Skin of body (tissue), 3 donors: ENCODE measurements at places on chromosomes 4 and X. TPM values are rescaled to one million over a fixed set of nuclear protein-coding genes. Genes with fewer than 3 reads are reported as not detected.

Gene AKAP14
- not detected for total RNA-seq

Gene KIAA1210
- 0.10 TPM for total RNA-seq

Gene CXCL5
- total RNA-seq: 0.20 TPM

Gene TCEANC
- 5.3 TPM for total RNA-seq

Gene HPGDS
- total RNA-seq: 9.6 TPM

Gene TCEAL6
- total RNA-seq: not detected

Gene GAGE1
- not detected for total RNA-seq

- no peak for DNase-seq
These were observed 61.0 kb upstream of the NLRP2B start for GRCh38 chrX:57741107-57741506.

DNA sequence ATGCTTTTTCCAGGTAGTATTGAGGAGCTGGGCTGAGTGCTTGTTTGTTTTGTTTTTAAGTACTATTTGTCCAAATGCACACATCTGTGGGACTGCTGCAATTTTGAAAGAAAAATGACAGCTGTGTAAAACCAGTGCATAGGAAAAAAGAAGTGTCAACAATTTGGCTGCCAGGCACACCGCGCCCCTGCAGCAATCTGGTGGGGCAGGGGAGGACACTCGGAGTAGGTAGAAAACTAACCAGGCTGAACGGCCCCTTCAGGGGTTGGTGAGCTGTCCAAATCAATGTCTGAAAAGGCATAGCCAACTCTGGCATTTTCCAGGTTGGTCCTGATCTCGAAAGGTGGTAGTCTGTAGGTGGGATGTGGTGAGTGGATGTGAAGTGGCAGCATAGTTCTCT lies 1.1 kb downstream of the LDOC1 start:
- no peak for DNase-seq

GRCh38 chrX:149372866-149373265 lies 132.2 kb downstream of the IDS start:
- DNase-seq: no peak

GRCh38 chr4:85717847-85718246 lies 242.9 kb downstream of the ARHGAP24 start:
- no peak for DNase-seq

DNA sequence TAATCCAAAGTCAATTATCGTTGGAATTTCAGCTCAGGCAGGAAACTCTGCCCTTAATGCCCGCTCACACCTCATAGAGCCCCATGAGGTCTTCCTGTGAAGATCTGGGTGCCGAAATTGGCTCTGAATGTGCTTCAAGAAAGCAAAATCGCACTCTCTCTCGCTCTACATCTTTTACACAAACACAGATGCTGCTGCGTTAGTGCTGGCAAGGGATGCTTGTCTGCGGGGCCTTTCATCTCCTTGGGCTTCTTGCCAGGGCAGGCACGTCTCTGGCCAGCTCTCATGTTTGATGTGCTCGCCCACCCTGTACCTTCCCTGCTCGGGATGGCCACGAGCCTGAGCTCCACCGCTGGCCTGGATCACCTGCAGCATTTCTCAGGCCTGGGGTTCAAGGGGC lies 66.5 kb downstream of the CLCN4 start:
- no peak for DNase-seq

- peak; percentile 83 for DNase-seq
These were observed 636.6 kb downstream of the FAT4 start for GRCh38 chr4:125951261-125951887.

DNA sequence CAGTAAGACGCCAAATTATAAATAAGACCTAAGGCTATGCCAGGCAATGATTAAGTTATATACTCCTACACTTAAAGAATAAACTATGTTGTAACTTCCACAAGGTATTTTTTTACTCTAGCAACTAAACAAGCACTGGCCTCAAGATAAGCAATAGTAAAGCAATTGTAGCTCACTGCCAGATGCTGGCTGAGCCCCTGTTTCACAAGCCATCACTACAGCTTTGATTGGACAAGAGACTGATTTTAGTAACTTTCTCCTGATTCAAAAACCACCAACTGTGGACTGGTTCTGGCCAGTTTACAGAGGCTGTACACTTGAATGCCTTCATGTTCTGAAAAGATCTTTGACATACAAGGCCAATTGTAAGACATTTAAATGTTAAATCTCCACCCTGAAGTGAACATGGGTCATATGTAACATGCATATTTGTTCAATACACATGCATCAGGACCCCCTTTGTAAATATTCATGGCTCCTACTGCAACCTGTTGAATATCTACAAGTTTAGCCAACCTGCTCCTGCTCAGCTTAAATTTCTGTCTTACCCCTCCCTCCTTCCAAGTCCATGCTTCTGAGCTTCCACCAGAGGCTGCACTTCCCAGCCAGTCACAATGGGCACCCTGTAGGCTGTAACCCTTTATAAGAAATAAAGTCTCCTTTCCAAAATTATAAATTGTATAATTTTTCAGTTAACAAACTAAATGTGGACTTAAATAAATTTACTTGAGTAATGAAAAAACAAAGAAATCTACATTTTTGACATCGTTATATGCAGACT lies 423.6 kb downstream of the ANKRD50 start:
- no peak for DNase-seq

GRCh38 chr4:80253510-80253909 lies 13.0 kb upstream of the FGF5 start:
- no peak for DNase-seq

DNA sequence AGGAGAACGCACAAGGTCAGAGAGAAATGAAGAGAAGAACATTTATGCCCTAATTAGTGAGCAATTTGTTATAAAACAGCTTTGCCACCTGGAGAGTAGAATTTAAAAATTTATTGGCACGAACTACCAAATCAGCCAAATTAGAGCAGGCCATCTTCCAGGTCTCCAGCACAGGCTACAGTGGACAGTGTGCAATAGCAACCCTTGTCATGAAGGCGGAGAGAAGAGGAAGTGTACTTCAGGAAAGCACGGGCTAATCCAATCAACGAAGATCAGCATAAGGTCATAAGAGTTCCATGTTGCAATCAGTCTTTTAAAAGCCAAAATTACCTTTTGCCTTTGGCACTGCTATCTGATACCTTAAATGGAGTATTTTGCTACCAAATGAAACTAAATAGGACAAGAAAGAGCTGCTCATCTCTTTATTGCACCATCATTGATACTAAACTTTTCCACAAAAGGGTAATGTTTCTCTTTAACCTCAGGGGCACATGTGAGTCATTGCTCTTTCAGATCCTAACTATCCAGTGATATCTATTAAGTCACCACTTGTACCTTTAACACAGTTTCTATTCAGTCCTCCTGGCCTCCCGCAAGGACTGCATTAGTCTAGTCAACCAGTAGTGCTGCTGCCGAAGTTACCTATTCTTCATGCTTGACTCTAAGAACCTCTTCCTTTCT lies 19.9 kb downstream of the ANK2 start:
- DNase-seq: no peak

DNA sequence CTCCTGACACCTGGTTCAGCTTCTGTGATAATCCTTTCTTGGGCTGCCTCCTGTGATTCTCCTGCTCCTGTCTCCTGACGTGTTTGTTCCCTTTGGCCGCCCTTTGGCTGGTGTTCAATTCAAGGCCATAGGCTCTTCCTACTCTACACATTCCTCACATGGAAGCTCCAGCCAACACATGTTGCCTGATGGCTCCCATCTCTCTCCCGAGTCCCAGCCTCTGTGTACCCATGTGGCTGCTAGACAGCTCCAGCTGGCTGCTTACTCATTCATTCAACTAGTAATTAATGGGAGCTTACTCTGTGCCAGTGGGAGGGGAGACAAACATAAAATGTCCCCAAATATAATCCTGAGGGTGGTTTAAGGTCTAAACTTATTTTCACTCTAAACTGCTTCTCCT lies 9.2 kb upstream of the MED28 start:
- no peak for DNase-seq

- DNase-seq: no peak
These were observed 3.3 kb upstream of the FGA start for GRCh38 chr4:154593868-154594267.

- DNase-seq: no peak
These were observed 876 bp downstream of the KLHL2 start for GRCh38 chr4:165208221-165208652.

DNA sequence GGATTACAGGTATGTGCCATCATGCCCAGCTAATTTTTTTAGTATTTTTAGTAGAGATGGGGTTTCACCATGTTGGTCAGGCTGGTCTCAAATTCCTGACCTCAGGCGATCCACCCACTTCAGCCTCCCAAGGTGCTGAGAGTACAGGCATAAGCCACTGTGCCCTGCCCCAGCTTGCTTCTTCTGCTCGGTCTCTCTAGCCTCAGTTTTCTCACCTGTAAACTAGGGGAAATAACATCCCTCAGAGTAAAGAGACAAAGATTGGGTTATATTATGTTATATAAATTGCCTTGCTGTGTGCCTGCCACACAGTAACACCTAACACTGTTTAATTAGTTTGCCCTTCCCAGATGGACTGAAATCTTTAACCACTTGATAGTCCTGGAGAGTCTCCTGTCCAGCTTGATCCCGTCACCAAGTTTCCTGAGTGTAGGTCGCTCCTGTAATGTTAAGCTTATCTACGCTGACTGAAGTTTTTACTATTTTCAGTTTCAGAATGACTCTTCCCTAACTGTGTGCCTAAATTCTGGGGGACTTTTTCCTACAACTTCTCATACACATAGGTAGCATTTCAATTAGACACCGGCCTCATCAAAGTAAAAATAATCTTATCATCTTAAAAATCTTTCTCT lies 412.7 kb upstream of the TENM3 start:
- DNase-seq: no peak

DNA sequence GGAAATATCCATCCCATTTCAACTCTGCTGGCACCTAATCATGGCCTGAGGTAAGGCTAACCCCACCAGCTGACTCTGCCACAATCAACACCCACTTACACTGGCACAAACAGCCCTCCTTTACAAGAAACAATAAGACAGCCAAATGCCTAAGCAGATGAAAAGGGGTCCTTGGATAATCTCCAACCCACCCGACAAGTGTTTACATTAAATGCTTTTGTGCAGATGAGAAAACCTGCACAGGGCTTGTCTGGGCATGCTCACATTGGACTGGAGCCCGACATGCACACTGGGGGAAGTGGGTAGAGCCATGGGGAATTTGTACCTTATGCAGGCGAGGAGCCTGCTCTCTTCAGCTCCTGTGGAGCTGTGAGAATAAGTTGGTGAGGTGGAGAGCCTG lies 138.9 kb upstream of the ITM2A start:
- no peak for DNase-seq

- DNase-seq: no peak
These were observed 1233.3 kb upstream of the PABPC4L start for GRCh38 chr4:135434936-135435335.

DNA sequence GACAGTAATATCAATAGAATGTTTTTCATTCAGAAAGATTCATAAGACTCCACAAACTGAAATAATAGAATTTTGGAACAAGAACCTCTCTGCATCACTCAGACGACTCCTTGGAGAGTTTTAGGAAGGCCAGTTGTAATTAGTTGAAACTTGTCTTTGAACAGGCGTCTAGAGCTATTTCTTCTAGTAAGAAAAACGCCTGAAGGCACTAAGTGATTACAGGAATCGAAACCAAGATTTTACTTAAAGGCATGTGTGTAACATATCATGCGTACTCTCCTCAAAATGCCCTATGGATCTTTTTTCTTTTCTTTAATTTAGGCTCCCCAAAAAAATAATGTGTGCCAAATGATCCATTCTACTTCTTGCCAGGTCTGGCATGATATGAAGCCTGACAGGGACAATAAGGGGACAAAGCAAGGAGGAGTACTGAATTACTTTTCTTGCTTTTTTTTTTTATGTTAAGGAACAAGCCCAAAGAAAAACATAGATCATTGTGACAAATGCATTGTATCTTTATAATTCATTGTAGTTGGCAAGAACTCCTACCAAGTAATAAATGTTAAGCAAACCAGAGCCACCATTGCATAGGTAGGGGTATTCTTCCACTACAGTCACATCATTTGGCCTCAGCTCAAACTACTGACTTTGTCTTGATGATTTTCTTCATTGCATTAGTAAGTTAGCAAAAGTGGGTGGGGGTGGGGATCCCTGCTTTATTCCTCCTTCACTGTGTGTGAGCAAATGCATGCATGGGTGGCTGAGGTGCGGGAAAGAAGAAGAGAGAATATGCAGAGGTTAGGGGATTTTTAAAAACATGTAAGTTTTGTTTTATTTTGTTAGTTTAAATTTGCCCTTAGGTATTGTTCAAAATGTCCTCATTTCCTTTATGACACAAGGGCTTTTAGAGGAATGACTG lies 79.9 kb upstream of the ATOH1 start:
- DNase-seq: peak; percentile 5

GRCh38 chr4:169263791-169264392 lies 6.9 kb downstream of the SH3RF1 start:
- DNase-seq: no peak

GRCh38 chrX:51494409-51494808 lies 2.0 kb downstream of the NUDT11 start:
- no peak for DNase-seq

DNA sequence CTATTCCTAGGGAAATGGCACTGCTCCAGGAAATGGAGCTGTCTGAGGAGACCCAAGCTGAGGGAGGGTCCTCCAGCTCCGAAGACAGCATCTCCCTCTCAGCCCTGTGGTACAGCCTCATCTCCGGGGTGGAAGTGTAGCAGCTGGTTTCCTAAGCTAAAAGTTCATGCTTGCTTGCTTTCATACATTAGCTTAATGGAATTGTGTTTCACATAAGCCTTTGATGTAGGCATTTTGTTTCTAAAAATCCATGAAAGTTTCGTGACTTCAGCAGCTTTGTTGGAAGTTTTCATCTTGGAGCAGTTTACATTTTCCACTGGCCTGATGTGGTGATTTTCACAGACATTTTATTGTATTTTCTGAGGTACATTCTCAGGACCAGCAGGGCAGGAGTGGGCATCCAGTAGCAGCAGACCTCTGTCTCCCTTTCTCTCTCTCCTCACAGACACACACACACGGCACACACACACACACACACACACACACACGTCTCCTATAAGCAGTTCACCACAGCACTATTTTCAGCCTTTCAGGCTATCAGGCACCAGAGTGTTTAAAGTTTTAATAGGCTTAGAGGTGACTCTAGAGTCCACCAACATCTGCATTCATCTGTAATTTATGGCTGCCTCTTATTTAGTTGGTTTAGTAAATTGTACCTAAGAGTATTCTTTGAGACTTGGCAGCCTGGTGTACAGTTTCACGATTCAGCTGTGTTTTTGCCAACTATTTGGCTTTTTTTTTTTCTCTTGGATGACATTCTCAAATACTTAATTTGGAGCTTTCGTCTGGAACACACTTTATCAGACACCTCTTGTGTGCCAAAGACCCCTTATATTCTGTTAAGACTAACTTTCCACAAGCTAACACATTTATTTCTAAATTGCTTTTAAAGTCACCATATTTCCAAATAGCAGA lies 225.8 kb upstream of the SFRP2 start:
- DNase-seq: peak; percentile 64

DNA sequence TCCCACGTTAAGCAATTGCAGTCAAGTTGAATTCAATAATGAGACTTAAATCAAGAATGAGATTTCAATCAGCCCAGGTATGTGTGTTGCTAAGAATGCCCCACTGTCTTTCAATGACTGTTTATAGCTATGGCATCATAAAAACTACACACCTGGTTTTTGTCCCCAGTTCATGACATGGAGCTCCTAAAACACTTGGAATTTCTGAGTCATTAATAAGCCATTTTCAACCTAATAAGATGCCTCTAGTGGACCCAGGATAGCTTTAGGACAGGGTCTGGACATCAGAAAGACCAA lies 72.7 kb upstream of the STS start:
- DNase-seq: no peak

- no peak for DNase-seq
These were observed 281.2 kb upstream of the DIAPH2 start for GRCh38 chrX:96403446-96403845.

- DNase-seq: no peak
These were observed 4.8 kb upstream of the KIAA0232 start for GRCh38 chr4:6777636-6778281.

GRCh38 chr4:38069271-38069760 lies 109.1 kb downstream of the PTTG2 start:
- no peak for DNase-seq
